MV-4-11 (cell line): ENCODE measurements at places on chromosomes 1 and 21.

GRCh38 chr1:204287466-204287891 is 72.2 kb downstream of the PLEKHA6 start:
- no peak for DNase-seq

- no peak for DNase-seq
These were observed 137.6 kb downstream of the MIS18A start for GRCh38 chr21:32141318-32141633.

DNA sequence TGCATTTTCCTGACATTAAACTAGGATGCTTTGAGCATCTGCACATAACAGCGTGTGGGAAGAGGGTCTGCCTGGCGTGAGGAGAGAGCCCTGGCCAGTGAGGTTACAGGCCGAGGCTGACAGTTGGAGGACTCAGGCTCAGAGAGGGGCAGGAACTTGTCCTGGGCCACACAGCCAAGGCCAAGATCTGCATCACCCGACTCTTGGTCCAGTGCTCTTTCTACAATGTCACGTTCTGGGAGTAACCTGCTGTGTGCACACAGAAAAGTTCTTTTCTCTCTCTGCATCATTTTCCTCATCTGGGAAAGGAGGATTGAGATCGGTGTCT is 42.8 kb upstream of the RUNX3 start:
- no peak for DNase-seq

- DNase-seq, result no peak
These were observed 6.1 kb downstream of the IER5 start for GRCh38 chr1:181094416-181095212.

- no peak for DNase-seq
These were observed 40.7 kb downstream of the MIGA1 start for GRCh38 chr1:77820121-77820520.

- no peak for DNase-seq
These were observed 630.0 kb upstream of the ADGRL2 start for GRCh38 chr1:81170721-81171120.

DNA sequence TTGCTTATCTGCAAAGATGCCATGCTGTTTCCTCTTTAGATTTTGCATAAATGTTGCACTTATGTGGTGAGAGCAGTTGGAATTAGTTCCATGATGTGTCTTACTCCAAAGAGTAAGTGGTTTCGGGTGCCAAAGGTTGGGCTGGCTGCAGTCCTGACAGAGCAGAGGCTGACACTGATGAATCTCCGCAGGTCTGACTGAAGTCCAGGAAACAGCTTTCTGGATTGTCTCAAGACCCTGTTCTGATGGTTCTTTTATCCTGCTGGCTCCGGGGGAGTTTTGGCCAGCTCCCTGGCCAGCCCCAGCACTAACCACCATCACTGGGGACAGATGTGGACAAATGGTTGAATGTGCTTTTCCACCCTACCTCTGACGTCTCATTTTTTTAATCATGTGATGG is 207.2 kb upstream of the KIAA0040 start:
- no peak for DNase-seq

GRCh38 chr1:116337398-116337797 is 35.6 kb upstream of the ATP1A1 start:
- no peak for DNase-seq

GRCh38 chr1:23174426-23175110 is 5.9 kb upstream of the LUZP1 start:
- no peak for DNase-seq

GRCh38 chr1:41242342-41243078 is 404 bp upstream of the SCMH1 start:
- peak; percentile 22 for DNase-seq

GRCh38 chr1:24589200-24589599 is 33.3 kb downstream of the NCMAP start:
- DNase-seq, result no peak

DNA sequence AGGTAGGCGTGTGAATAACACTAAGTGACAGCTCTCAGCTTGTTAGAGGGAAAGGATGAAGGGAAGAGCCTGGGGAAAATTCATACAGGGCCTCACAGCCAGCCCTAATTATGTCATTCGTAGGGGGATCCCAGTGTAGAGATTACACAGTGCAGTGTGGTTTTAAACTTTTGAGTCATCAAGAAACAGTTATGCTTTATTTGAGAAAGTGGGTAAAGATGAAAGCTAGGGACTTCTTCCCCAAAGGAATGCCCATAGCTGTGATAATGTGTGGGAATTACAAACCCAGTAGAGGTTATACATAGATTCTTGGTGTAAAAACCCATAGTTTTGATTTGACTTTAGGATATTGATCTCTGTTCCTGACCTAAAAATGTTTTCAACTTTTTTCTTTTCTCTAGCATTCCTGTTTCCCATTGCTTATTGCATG is 1.9 kb downstream of the TTF2 start:
- peak; percentile 60 for DNase-seq

DNA sequence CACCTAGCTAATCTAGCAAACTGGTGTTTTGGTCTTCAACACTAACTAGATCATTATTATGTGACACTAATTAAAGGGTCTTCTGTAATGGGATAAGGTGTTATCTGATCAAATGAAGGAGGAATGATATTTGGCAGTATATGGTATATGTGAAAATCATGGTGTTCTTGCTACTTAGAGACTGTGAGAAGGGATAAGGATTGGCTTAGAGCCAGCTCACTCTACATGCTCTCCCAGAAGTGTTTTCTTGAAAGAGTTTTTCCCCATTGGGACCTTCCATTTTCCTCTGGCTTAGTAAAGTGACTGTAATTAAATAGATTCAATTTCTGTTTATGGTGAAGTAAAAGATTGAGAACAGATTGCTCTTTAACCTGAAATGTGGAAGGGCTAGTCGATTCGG is 71.2 kb upstream of the RGL1 start:
- no peak for DNase-seq

DNA sequence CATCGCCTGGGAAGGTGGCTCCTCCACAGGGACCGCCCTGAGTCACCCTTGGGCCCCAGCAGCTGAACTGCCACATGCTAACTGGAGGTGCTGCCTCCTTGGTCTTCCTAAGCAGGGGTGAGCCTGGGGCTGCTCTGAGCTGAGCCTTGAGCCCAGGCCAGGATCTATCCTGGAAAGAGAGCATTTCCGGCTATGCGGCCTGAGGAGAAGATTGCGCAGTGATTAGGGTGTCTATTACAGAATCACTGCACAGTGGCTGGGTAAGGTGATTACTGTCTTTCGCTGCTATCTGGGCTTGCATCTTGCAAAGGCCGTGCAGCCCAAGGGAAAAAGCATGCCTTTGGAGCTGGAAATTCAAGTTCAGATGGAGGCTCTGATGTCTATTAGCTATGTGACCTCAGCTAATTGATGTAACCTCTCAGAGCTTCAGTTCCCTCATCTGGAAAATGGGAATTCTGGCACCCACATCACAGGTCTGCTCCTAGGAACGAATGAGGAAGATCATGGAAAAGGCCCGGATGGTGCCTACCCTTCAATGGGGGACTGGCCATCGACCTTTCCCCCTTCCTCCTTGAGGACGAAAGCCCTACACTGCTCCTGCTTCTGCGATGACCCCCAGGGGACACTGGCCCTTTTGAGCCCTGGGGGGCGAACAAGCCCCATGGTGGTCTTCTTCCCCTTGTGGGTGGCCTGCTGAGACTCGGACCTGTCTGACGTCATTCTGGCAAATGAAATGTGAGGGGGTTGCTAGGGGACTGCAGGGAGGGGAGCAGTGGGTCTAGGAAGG is 38.0 kb downstream of the GPR161 start:
- DNase-seq, result no peak

- no peak for DNase-seq
These were observed 31.6 kb downstream of the TTLL7 start for GRCh38 chr1:83967336-83967735.

DNA sequence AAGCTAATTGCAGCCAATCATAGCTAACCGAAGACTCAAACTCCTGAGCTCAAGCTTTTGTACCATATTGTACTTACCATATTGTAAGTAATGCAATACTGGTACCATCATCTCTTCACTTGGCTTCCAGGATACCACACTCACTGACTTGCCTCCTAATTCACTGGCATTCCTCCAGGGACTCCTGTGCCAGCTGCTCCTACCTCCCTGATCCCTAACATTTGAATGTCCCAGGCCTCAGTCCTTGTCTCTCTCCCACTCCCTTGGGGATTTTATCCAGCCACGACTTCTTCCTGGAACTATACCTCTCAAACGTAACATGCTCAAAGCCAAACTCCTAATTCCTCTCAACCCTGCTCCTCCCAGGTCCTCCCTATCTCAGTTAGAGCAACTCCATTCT is 33.8 kb downstream of the USP48 start:
- DNase-seq, result no peak

- no peak for DNase-seq
These were observed 70.3 kb upstream of the KLHDC7A start for GRCh38 chr1:18410407-18410806.

DNA sequence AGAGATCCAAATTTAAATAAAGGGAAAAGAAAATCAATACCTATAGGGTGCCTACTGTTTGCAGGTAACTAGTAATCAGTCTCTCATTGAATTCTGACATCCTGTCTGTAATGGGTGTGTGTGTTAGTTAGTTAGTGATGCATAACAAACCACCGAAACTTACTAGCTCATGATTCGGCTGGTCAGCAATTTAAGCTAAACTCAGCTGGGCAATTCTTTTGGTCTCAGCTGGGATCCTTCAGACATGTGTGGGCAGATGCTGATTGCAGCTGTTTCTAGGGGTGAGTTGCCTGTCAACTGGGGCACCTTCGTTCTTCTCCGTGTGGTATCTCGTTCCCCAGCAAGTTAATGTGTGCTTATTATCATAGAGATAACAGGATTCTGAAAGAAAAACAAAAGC is 40.2 kb upstream of the ZNF124 start:
- DNase-seq, result no peak

- no peak for DNase-seq
These were observed 35.1 kb downstream of the OLIG1 start for GRCh38 chr21:33105088-33105487.

DNA sequence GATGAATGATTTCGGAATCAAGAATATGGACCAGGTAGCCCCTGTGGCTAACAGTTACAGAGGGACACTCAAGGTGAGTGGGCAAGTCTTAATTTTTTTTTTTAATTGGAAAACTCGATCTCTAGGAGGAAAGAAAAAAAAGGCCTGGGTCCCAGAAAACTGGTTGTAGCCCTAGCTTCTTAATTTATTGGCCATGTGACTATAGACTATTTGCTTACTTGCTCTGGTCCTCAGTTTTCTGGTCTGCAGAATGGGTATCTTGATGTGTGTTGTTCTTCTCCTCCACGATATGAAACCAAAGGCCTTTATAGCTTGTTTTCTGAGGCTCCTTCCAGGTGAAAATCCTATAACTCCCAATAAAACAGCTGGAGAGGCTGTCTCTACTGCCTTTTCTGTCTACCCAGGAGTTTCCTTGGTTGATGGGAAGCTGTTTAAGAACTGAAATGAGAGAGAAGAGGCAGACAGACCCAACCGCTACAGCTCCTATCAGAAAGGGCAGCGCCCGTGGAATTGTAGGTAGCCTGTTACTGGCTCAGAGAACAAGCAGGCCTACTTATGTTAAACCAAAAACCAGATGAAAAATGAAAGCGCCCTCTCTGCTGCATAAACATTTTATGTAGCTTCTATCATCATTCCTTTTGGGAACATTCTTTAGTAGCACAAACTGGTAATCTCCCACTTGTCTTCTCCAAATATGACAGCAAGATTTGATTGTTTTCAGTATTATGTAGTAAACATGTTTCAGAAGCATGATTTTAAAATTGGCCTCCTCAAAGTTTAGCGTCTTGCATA is 4.5 kb downstream of the ETS2 start:
- DNase-seq, result no peak

- no peak for DNase-seq
These were observed 68.3 kb upstream of the GJB5 start for GRCh38 chr1:34686531-34686930.

- no peak for DNase-seq
These were observed 267.3 kb downstream of the LTN1 start for GRCh38 chr21:28725396-28725795.

GRCh38 chr1:94624203-94624602 is 82.6 kb upstream of the F3 start:
- no peak for DNase-seq

- no peak for DNase-seq
These were observed 5.2 kb downstream of the BCAR3 start for GRCh38 chr1:93676427-93676826.

DNA sequence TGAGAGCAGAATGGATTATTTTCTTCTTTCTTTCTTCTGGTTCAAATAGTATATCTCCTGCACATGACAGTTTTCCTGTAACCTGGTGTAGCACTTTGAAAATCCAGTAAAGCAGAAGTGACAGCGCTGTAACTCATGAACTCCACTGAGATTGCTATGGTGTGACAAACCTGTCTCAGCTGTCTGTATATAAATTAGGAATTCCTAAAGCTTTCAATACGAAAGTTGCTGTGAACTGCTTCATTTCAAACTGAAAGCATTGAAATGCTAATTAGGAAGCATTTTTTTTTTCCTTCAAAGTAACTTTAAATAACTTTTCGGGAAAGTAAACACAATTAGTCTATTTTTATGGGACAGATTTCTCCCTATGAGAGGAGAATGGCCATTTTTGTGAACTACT is 646.9 kb upstream of the ZP4 start:
- no peak for DNase-seq

GRCh38 chr1:147245586-147246021 is 3.1 kb downstream of the CHD1L start:
- DNase-seq, result peak; percentile 48
